Memory B cell (primary cell): ENCODE measurements at places on chromosomes 7 and 10.

DNA sequence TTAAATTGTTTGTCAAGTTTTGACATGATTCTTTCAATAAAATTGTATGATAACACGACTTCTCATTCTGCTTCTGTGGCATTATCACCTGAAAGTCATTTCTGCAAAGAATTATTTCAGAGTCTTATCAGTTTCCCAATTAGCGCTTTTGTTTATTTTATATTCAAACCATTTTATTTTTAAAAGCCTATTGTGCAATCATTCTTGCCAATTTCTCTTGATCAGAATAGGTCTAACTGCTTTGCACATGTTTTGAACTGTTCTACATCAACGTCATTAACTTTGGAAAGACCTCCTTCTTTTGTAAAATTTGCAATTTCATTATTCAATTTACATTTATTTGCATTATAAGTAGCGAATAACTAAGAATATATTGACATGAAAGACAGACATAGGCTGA, 758.1 kb downstream of the CNTNAP2 start:
- H3K4me1 ChIP-seq, result no peaks in the 10 kb centered on the region
- H3K36me3 ChIP-seq, result no peaks in the 10 kb centered on the region
- H3K27me3 ChIP-seq, result no peaks in the 10 kb centered on the region
- DNase-seq, result no peak
- no peak overlapping the region for H3K4me3 ChIP-seq
- no peak overlapping the region for H3K27ac ChIP-seq

DNA sequence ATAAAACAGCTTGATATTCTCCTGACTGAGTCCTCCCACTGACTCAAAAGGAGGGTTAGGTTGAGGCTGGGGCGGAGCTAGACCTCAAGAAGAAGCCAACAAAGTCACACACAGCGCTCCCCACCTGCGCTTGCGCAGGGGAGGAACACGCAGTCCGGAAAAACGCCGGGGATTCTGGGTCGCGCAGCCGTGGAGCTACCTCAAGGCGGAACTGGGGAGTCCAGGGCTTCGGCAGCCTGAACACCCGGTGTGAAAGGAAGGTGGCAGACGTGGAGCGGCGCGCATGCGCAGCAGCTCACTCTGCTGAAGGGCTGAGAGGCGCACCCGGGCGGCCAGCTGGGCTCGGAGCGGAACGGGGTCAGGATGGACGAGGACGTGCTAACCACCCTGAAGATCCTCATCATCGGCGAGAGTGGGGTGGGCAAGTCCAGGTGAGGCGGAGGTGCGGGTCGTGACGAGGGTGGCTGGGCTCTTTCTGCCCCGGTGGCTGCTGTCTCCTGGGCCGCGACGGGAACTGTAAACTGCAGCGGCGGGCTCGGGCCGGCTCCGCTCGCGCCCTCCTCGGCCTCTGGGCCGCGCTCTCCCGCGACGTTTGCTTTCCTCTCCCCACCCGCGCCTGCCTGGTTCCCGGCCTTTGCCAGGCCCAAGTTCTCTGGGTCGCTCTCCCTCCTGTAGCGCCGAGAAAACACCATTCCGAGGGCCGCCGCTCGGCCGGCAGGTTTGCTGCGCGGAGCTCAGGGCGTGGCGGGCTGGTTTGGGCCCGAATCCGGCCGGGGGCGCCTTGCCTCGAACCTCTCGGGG, at the start of gene RAB18:
Gene RAB18, plus strand, starts transcription at position 298 of the 801 bp plus-strand sequence. Its CDS starts 66 bp downstream, at position 364.
- peaks cover 25% of the 10 kb centered on the region for H3K4me1 ChIP-seq
- DNase-seq, result peak; percentile 93
- peak within 1 kb of the TSS; percentile 96 for H3K27ac ChIP-seq
- H3K36me3 ChIP-seq, result peaks cover 6% of the 10 kb centered on the region

GRCh38 chr7:111224354-111225231, 133.7 kb downstream of the LRRN3 start:
- H3K36me3 ChIP-seq, result peaks cover 4% of the 10 kb centered on the region
- H3K4me1 ChIP-seq, result peaks cover 3% of the 10 kb centered on the region
- H3K4me3 ChIP-seq, result no peak overlapping the region
- H3K27ac ChIP-seq, result no peak overlapping the region
- no peak for DNase-seq
- no peaks in the 10 kb centered on the region for H3K27me3 ChIP-seq

- DNase-seq, result peak; percentile 17
- peaks cover 56% of the 10 kb centered on the region for H3K4me1 ChIP-seq
- H3K27ac ChIP-seq, result peak overlapping the region; percentile 90
- H3K27me3 ChIP-seq, result no peaks in the 10 kb centered on the region
- H3K36me3 ChIP-seq, result no peaks in the 10 kb centered on the region
Observed at GRCh38 chr7:21355406-21355874, 72.4 kb upstream of the SP4 start.

GRCh38 chr7:157875230-157876179, 538.7 kb downstream of the DNAJB6 start:
- no peak overlapping the region for H3K27ac ChIP-seq
- no peaks in the 10 kb centered on the region for H3K36me3 ChIP-seq
- no peak overlapping the region for H3K4me3 ChIP-seq
- no peak for DNase-seq

DNA sequence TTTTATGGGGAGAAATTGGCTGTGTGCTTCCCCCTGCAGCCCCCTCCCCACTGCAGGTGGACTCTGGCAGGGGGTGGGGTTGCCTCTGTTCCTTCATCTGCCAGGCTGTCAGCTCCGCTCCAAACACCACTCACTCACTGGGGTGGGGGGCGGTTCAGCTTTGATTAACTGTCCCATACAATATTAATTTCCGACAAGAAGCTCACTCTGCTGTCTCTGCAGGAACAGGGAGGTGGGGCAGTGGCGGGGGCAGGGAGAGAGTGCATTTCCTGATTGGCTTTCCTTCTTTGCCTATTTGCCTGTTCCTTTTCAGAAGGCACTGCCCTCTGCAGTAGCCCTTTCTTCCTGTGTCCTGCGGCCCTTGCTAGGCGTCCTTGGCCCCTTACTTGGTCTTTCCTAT, 500.8 kb downstream of the PLXNA4 start:
- H3K36me3 ChIP-seq, result no peaks in the 10 kb centered on the region
- no peaks in the 10 kb centered on the region for H3K4me1 ChIP-seq
- DNase-seq, result no peak
- H3K4me3 ChIP-seq, result no peak overlapping the region
- H3K27me3 ChIP-seq, result peaks cover 7% of the 10 kb centered on the region
- no peak overlapping the region for H3K27ac ChIP-seq

GRCh38 chr7:116780966-116781365, 81.4 kb upstream of the CAPZA2 start:
- DNase-seq, result no peak
- no peak overlapping the region for H3K4me3 ChIP-seq
- H3K4me1 ChIP-seq, result no peaks in the 10 kb centered on the region
- peaks cover 3% of the 10 kb centered on the region for H3K27me3 ChIP-seq
- no peak overlapping the region for H3K27ac ChIP-seq

DNA sequence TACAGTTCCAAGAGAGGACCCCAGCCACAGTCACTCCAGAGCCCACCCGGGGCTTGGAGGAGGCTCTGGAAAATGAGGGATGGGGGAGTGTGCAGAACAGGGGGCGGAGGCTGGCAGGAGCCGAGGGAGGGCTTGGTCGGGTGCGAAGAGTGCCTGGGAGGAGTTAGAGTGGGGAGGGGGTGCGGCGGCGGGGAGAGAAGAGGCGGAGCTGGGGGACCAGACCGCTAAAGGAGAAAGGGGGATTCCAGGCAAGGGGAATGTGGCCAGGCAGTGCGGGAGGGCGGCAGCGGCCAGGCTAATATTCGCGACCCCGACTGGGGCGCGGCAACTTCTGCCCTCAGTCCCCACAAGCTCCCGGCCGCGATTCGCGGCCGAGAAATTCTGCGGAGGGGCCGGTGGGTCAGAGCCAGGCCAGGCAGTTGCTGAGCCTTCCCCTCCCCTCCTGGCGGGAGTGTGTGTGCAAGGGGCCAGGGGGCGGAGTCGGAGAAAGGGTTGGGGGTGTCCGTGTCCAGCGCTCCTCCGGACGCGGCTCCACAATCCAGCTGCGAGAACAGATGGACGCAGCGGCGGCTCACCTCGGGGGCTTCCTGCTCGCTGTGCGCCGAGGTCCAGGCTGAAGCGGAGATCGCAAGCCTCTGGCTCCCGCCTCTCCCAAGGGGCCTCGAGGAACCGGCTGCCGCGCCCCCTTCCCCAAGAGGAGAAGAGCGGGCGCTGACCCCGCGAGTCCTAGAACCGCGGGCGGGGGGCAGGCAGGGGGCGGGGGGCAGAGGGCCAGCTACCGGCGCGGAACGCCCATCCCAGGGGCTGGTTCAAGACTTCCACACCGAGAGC, 612 bp upstream of the SLC18A3 start:
- H3K27me3 ChIP-seq, result peaks cover 46% of the 10 kb centered on the region
- no peak overlapping the region for H3K27ac ChIP-seq
- peaks cover 2% of the 10 kb centered on the region for H3K36me3 ChIP-seq
- DNase-seq, result no peak

DNA sequence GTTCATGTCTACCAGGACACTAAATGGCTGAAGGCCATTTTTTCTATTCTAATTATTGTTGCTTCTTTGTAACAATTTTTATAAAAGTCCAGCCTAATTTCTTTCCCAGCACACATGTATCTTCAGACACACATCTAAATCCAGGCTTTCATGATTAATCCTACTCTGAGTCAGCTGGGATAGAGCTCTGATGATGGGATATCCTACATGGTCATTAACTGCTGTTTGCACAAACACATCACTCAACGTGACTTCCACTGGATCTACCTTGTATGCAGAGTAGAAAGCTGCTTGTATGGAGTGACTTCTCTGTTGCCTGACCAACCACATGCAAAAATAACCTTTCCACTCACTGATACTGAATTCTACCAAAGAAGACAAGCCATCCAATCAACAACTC, 260.9 kb downstream of the AHR start:
- no peak overlapping the region for H3K27ac ChIP-seq
- H3K36me3 ChIP-seq, result no peaks in the 10 kb centered on the region
- H3K27me3 ChIP-seq, result peaks cover 7% of the 10 kb centered on the region
- DNase-seq, result no peak

GRCh38 chr7:124856299-124856888, 73.2 kb downstream of the POT1 start:
- no peak overlapping the region for H3K4me3 ChIP-seq
- H3K27me3 ChIP-seq, result no peaks in the 10 kb centered on the region
- peaks cover 11% of the 10 kb centered on the region for H3K36me3 ChIP-seq
